ENCODE measurements at places on chromosomes 6 and 20.

GRCh38 chr6:76818451-76818850 is 644.8 kb downstream of the HTR1B start:
- DNase-seq: no peak

DNA sequence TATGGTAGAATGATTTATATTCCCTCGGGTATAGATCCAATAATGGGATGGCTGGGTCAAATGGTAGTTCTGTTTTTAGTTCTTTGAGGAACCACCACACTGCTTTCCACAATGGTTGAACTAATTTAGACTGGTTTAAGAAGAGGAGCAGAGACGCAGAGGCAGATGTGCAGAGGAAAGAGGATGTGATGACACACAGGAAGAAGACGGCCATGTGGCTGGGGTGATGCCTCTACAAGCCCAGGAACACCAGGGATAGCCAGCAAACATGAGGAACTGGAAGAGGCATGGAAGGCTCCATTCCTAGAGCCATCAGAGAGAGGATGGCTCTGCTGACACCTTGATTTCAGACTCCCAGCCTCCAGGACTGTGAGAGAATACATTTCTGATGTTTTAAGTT is 218.3 kb upstream of the DTNBP1 start:
- DNase-seq: no peak

DNA sequence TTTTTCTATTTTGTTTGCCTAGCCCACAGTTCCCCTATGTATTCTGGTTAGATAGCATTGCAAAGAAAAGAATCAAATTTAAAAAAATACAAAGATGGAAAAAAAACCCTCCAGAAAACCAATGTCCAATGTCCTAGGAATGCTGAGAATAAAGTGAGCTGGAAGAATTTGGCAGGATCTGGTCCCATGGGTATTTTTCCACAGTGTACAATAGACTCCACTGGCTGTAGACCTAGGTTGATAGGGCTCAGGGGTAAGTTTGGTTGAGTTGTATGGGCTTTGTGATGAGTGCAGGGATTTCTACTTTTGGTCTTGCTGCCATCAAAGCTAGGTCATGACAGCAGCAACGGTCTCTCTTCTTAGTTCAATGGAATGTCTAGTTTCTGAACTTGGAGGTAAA is 41.5 kb downstream of the SLC22A2 start:
- DNase-seq: no peak

DNA sequence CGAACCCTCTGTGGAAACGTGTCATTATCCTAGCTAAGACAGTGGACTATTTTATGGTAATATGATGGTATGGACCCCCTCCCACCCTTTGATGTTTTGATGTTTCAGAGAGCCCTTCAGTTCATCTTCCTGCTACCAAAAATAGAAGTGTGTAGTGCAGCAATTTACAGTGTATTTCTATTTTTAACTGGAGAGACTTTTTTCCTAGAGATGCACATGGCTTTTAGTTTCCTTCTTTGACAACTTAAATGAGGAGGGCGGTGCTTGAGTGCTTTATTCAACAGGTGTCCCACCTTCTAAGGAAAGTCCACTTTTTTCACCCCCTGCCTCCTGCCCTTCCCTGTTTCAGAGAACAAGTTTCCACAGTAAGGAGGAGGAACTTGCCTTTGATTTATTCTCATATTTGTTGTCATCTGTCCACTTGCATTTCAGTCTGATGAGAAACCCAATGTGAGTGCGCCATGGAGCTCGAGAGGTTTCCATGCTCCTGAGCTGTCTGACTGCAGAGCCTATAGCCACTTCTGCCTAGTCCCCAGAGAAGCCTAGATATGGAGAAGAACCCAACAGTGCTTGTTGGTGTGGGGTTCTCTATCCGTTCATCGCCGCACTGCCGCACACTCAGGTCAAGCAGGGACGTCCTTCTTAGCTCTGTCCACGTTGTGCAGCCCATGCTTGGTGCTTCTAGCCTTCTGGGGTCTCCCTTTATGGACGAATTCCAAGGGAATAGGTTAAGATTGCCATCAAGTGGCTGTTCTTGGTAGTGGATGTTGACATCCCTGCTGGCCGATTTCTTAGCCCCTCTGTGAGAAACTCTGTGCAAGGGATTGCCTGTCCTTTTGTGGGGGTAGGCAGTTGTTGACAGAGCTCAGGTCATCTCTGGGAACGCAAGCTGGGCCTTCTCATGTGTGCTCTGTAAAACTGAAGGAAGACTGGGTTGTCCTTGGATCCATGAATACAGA is 144.2 kb downstream of the JARID2 start:
- DNase-seq: peak; percentile 58

GRCh38 chr20:34747479-34747878 is 43.3 kb downstream of the TP53INP2 start:
- DNase-seq: no peak

DNA sequence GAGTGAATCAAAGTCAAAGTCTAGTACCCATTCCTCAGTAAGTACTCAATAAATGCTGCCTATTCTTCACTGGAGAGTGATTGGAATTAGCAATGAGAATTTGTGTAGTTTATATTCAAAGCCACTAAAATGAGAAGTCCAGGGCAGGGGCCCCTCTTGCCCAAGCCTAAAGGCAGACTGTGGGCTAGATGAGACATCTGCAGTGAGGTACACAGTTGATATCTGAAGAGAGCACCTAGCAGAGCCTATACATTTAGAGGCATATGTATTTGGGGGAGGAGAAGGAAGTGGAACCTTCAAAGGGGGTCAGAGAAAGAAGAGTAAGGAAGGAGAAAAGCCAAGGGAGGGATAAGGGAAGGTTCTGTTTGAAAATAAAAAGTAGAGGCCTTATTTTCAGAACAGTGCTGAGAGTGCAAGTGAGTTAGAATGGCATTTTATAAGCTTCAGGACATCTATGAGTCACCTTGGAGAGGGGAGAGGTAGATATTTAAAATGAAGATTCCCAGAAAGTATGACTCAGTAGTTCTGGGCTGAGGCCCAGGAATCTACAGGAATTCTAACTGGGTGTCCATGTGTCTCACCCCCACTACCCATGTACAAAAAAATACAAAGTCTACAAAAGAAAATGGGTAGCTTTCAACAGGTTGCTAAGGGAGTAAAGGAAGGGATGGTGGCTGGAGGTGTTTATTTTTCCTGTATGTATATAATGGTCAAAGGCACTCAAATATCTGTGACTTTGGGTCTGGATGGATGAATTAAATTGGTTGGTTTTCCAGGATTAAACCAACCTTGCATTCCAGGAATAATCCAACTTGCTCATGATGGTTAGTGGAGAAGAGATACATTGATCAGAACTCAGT is 135.1 kb downstream of the ZFP64 start:
- DNase-seq: no peak

GRCh38 chr6:44404022-44404714 is 16.7 kb downstream of the CDC5L start:
- DNase-seq: no peak

- no peak for DNase-seq
Observed at GRCh38 chr20:63688228-63689045, 8.0 kb upstream of the TNFRSF6B start.

DNA sequence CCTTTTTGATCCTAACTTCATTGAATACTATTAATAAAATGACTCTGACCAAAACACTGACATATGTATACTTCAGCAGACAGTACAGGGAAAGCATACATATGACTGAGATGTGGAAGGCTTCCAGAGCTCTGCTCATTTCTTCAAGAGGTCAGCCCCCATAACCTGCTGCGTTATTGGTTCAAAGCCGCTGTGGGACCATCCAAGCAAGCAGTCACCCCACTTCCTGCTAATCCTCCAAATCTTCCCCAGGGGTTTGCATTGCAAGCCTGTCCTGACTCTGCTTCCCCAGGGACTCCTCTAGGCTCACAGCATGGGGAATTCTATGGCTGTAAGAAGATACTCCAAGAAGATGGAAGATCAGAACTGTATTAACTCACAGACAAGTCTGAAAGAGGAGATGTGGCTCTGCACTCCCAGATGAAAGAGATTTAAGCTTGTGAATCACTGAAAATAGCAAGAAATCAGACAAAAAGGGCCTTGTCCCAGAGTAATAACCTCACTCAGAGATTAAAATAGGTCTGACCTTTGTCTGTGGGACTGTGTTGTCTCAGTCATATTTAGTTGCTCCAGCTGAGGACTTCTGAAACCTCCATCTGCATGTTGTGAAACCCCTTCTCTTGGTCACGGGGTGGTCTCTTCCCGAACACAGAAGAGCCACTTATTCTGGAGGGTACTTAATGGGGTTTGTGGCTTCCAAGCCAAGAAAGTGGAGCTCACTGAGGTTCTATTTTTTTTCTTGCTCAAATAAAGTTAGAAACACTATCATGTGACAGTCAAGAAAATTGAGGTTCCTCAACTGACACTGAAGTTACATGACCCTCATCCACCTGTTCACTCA is 101.5 kb upstream of the MARCKS start:
- DNase-seq: no peak

DNA sequence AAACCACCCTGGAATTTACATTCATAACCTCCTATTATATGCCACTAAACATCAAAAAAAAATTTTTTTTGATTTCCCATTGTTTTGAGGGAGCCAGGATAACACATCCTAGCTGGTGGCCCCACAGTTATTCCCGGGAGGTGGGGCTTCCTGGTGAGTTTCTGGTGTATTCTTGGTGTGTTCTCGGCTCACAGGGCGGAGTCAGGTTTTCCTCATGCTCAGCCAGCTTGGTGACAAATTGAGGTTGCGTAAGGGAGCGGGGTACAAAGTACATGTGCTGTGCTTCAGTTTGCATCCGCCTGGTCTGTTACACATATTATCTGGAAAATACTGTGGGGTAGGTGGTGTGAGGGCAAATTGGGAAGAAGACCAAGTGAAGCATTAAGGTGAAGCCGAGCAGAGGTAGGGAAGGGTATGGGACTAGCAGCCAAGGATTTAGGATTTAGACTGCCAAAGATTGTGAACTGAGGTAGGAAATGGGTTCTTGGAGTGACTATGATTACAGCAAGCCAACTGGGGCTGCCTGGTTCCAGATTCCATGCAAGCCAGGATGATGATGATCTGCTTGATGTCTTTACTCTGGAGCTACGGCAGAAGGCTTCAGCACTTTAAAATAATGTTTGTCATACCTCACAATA is 46.2 kb upstream of the EEF1A1 start:
- peak; percentile 94 for DNase-seq

DNA sequence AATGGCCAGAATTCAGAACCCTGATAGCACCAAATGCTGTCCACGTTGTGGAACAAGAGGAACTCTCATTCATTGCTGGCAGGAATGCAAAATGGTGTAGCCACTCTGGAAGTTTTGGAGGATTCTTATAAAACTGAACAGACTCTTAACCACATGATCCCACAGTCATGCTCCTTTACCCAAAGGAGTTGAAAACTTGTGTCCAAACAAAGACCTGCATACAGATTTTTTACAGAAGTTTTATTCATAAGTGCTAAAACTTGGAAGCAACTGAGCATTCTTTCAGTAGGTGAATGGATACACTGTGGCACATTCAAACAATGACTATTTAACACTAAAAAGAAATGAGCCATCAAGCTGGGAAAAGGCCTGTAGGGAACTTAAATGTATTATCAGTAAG is 32.5 kb downstream of the PREP start:
- DNase-seq: no peak

DNA sequence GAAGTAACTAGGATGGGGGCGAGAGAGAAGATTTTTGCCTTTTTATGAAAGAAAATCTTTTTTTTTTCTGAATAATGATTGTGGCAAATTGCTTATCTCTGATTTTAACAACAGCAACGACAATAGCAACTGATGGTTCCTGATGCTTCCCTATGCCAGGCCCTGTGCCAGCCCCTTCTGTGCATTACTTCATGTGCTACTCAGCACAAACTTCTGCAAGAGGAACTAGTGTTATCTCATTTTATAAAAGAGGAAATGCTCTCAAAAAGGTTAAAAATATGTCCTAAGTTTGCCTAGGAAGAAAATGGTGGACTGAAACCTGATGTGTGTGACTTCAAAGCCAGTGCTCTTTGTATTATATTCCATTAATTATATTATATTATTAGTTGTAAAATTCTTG is 74.0 kb upstream of the RALGAPA2 start:
- DNase-seq: no peak

- DNase-seq: peak; percentile 48
Observed at GRCh38 chr6:36386495-36387439, 702 bp downstream of the ETV7 start.

DNA sequence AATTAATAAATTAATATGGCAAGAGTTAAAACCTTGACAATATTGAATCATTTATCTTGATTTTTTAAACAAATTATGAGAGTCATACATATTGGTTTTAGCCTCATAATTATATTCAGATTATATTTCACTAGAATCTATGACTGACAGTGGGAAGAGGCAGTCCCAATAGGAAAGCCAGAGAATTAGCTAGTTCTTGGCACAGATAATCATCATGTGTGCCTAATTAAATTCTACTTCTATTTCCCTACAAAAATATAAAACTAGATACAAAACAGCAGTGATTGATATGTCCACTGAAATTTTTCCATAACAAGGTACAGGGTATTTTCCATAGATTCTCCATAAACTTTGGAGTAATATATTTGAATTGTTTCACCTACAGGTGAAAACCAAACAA is 38.6 kb downstream of the COL9A1 start:
- no peak for DNase-seq

DNA sequence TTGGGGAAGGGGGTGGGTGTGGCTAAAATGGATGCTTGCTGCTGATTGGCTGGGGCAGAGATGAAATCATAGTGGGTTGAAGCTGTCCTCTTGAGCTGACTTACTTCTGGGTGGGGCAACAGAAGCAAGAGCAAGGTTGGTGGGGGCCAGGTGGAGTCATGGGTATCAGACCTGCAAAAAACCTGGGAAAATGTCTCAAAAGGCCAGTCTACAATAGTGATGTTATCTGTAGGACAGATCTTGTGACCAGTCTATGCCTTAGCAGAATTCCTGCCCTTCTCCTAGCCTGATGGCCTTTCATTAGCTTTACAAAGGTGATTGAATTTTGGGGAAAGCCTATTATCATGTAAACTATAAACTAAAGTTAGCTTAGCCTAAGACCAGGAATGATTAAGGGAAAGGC is 945.7 kb downstream of the KIF16B start:
- no peak for DNase-seq

DNA sequence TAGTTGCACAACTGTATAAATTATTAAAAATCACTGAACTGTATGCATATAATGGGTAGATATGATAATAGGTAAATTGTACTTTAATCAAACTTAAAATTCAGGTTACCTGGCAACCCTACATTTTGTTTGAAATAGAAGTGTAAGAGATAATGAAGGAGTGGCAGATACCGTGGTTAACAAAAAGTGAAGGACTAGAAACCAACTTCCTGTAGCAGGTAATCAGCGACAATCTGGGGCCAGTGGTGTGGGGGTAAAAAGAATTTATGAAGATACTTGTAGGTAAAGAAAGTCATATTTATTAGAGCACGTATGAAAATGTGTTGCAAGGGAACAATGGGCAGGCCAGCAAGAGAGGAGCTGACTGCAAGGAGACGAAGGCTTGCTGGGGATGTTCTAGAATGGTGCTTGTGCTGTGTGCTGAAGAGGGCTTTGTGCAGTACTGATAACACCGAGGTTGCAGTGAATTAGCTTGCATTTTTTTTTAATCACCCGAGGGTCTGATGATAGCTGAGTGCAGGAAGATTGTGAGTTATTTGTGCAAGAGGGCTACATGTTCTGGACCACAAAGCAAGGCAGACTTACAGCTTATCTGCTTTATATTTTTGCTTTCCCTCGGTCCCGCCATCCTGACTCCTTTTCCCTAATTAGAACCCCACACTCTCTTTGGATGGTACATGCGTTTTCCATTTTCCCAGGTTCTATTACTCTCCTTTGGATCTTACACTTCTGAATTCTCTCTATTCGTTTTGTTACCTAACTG is 4.6 kb upstream of the ENPP1 start:
- no peak for DNase-seq

GRCh38 chr20:47792021-47792618 is 6.8 kb upstream of the SULF2 start:
- DNase-seq: no peak
